Retina (tissue), 1 donor: ENCODE measurements at places on chromosomes 1 and 21.

DNA sequence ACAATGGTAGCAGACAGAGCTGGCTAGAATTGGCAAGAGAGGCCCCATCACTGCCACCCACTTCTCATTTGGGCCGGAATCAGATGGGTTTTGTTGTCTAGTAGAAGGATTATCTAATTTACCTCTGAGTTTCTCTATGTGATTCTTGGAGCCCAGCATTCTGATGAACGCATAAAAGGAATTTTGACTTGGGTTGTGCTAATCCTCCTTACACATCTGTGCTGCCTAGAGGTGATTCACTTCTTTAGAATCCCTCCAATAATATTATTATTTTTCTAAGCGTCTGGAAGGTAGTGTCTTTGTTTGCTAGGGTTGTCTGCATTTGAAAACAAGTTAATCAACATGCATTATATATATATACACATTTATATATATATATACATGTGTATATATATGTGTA lies 118.1 kb downstream of the RUNX1 start:
- DNase-seq = no peak

DNA sequence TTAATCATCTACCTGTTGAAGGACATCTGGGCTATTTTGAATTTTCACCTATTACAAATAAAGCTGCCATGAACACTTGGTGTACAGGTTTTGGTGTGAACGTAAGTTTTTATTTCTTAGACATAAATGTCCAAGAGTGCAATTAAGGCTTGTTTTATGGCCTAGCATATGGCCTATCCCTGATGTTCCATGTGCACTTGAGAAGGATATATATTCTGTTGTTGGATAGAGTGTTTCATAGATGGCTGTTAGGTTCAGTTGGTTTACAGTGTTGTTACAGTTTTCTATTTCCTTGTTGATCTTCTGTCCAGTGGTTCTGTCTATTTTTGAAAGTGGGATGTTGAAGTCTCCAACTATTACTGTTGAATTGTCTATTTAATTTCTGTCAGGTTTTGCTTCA lies 61.2 kb upstream of the NFASC start:
- DNase-seq = no peak

DNA sequence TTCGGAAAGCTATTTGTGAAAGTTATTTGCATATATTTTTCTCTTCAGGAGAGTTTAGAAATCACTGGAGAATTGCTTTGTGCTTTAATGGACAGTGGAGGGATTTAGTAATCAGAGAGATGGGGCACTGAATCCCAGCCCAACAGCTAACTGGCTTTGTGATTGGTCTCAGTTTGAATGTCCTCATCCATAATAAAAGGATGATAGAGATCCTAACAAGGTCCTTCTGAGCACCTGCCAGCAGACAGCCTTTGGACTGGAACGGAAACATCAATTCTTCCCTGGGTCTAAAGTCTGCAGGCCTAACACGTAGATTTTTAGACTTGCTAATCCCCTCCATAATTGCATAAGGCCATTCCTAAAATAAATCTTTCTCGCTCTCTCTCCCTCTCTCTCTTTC lies 112.0 kb upstream of the ADAMTS5 start:
- no peak for DNase-seq

- DNase-seq = no peak
Observed at GRCh38 chr1:11648732-11649158, 5.5 kb downstream of the FBXO2 start.

- no peak for DNase-seq
Observed at GRCh38 chr1:180909005-180909414, 3.7 kb upstream of the KIAA1614 start.

GRCh38 chr21:45499970-45500577 lies 42.2 kb downstream of the SLC19A1 start:
- DNase-seq = no peak

DNA sequence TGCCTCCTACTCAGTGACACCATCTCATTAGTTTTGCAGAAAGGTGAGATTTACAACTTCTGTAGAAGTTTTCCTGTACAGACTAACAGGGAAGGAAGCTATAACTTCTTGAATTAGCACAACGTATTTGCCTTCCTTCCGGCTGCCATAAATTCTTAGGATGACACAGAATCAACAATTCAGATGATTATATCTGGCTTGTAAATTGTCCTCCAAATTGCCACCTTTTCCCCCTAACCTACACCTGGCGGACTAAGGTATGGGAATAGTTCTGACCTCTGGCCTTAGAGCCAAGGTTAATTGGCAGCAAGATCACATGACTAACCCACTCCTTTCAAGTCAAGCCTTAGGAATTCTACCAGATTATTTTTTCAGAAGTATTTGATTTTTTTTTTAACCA lies 284.3 kb downstream of the LMO4 start:
- no peak for DNase-seq

DNA sequence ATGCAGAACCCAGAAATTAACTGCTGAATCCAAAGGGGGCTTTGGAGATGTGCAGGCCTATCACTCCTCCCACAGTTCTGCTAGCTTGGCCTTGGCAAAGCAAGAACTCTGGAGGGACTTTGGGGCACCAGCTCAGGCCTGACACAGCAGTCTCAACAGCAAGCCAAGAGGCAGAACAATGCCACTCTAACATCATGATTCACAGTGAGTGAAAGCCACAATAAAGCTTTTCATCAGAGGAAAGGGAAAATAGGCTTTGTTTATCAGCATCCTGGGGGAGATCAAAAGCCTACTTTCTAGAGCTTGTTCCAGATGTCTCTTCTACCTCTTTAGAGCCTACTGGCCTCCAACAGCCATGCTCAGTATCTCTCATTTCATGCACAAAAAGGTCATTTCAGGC lies 283.4 kb downstream of the KCNH1 start:
- DNase-seq = no peak

GRCh38 chr1:46246548-46247435 lies 771 bp upstream of the RAD54L start:
- DNase-seq = peak; percentile 76

DNA sequence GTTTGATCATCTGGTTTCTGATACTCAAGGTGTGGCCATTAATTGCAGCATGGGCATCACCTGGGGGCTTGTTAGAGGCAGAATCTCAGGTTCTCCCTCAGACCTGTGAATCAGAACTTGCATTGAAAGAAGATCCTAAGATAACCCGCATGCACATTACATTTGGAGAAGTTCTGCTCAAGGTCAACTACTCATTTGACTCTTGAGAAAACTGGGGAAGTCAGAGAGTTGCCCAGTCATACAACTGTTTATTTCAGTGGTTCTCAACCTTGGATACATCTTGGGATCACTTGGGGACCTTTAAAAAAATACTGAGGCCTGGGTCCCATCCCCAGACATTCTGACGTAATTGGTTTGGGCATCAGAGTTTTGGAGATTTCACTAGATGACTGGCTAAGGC lies 30.5 kb downstream of the CAMTA1 start:
- DNase-seq = no peak

DNA sequence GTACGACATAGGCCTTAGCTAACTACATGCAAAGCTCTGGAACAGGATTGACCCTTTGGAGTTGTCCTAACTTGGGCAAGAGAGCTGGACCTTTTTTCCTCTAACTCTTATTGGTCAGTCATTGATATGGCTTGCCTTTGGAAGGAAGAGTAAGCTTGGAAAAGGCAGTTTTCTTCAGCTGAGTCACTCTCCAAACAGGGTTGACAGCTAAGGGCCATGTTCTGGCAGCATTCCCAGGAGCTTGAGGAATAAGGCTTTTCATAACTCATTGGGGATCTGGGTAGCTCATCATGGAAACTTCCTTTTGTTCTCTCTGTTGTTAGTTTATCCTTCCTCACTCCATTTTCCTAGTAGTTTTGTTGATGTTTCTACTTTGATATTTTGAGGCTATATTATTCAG lies 14.5 kb upstream of the ERRFI1 start:
- DNase-seq = no peak
